ENCODE measurements at places on chromosomes 1 and 21.

GRCh38 chr1:179105393-179105792 lies 23.5 kb downstream of the TOR3A start:
- peak; percentile 54 for DNase-seq

DNA sequence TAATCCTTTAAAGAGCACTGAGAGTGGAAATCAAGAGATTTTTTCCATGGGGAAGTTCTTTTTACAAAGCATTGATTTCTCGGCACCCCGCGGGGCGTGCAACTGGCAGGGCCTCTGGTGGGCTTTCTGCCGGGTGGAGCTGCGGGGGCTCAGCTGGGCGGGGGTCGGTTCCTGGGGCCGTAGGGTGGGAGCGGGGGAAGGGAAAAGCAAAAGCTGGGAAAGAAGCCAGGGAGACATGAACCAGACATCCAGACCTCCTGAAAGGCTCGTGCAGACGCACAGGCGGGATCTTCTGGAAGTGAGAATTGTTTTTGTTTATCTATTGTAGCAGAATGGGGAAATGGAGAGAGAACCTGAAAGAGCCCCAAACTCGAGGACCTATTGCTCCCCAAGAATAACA lies 235.2 kb downstream of the FAM72C start:
- no peak for DNase-seq

GRCh38 chr1:20534659-20535417 lies 17.5 kb upstream of the FAM43B start:
- no peak for DNase-seq

DNA sequence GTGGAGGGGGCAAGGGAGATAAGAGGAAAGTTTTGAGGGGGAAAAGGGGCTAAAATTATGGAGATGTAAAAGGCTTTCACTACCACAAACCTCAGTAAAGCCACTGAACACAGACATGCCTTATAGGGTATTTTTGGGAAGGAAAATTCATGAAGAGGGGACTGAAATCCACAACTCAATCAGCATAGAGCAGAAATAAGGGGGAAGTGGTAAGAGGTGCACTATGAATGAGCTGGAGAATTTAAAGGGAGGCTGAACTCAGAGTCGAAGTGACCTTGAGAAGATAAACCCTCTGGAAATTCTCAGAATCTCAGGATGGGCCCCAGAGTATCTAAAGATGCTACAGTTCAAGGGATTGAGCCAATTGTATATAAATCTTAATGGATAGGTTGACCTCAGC lies 15.3 kb downstream of the RHEX start:
- no peak for DNase-seq

- DNase-seq, result no peak
Observed at GRCh38 chr21:41180752-41181151, 12.8 kb downstream of the BACE2 start.

- DNase-seq, result no peak
Observed at GRCh38 chr1:161115132-161115711, 2.6 kb downstream of the PFDN2 start.

DNA sequence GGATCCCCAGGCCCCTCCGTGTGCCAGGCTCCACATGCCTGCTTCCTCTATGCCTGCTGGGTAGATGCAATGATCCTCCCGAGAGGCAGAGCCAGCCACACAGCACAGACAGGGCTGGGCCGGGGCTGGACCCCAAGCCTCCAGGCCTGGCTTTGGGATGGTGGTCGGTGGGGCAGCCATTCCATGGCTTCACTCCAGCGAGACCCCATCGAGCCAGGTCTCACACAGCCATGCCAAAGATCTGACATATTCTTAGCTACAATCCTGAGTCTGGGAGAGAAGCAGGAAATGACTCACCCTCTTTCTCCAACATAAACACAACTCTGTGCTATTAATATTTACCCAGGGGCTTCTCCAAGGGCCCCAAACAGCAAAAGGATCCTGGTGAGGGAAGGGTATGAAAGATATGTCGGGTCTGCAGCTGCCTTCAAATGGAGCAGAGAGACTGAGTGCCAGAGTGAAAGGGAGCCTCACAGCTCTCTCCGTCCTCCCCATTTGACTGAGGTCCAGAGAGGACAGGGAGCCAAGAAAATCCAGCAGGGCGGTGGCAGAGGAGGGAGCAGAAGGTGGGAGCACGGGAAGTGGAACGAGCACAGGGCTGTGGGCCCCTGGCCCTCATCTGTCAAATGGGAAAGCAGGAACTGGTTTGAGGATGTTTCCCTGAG lies 639.5 kb downstream of the MATN1 start:
- no peak for DNase-seq

- peak; percentile 47 for DNase-seq
Observed at GRCh38 chr1:202852163-202852904, 36.6 kb downstream of the RABIF start.

GRCh38 chr1:3656450-3657095 lies 4.3 kb downstream of the TP73 start:
- DNase-seq, result no peak

DNA sequence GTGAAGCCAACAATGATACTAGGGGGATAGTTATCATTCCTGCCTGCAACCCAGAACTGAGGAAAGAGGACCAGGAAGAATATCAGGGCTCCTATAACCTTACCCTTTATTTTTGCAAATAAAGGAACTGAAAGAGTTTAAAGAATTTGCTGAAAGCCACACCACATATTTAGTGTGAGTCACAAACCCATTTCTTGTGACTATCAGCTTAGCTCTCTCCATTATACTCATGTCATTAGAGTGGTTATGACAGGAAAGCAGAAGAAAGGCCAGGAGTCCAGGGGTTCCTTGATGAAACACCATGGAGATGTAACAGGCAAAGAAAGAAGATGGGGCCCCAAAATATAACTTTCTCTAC lies 141.1 kb upstream of the SAMSN1 start:
- DNase-seq, result no peak

DNA sequence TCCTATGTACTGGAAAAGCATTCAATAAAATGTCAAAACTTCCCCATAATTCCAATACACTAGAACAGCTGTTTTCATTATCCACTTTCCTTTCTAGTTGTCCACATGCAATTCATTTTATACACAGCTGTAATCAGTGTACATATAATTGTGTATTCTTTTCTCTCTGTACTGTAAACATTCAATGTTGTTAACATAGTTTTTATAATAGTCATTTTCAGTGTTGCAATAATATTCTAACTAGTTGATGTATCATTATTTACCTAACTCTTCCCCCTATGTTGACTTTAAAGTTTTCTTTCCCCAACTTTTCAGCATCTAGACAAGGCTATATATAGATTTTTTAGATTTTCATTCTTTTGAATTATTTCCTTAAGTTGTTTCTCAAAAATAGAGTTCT lies 44.4 kb downstream of the DIPK1A start:
- DNase-seq, result no peak

GRCh38 chr1:16092923-16093511 lies 19.6 kb upstream of the FAM131C start:
- DNase-seq, result no peak

- no peak for DNase-seq
Observed at GRCh38 chr1:168287237-168287664, 6.6 kb downstream of the TBX19 start.

GRCh38 chr1:233383984-233384383 lies 56.5 kb downstream of the MAP3K21 start:
- no peak for DNase-seq

DNA sequence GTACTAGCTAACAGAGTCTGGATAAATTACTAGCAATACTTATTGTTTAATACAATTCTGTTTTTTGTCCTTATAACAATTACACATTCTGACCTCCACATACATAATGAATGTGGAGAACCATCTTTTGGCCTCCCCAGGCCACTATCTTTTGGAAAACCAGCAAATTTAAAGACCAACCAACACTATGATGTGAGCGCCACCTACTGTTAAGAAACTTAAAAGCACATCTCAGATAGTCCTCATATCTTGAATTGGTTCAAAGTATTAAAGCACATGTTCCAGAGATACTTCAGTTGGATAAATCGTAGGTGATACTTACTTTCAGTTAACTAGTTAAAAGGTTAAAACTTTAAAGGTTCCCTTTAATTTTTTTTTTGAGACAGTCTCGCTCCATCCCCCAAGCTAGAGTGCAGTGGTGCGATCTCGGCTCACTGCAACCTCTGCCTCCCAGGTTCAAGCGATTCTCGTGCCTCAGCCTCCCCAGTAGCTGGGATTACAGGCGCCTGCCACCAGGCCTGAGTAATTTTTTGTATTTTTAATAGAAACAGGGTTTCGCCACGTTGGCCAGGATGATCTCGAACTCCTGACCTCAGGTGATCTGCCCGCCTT lies 29.3 kb upstream of the USP1 start:
- DNase-seq, result no peak

DNA sequence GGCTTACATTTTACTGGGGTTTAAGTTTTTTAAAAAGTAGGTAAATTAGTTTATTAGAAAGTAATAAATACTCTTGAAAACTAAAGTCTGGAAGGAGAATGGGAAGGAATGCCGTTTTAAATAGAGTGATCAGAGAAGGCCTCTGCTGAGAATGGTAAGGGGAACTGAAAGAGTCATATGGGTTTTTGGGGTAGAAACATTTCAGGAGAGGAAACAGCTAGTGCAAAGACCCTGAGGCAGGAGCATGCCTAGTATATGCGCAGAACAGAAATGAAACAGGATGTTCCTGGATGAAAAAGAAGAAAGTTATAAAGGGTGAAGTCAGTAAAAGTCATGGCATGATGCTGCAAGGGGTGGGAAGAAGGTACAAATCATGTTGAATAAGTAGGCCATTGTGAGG lies 38.9 kb downstream of the ZC3H11B start:
- no peak for DNase-seq

DNA sequence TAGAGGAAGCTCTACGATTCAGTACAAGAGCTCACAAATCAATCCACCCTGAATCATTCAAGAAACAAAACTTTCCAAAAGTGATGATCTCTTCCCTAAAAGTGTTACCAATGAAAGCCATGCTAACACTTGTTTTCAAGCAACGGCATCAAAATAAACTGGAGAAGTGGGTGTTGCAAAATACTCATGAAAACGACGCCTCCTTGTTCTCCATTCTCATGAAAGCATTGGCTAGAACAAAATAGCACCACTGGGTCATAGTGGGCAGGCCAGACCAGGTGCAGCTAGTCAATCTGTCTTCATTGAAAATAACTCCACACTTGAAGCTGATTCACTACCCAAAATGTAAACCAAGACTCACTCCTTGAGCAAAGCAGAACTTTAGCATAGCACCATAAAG lies 4.3 kb downstream of the TIAM1 start:
- no peak for DNase-seq

GRCh38 chr1:243261390-243261789 lies 5.5 kb downstream of the SDCCAG8 start:
- DNase-seq, result no peak

DNA sequence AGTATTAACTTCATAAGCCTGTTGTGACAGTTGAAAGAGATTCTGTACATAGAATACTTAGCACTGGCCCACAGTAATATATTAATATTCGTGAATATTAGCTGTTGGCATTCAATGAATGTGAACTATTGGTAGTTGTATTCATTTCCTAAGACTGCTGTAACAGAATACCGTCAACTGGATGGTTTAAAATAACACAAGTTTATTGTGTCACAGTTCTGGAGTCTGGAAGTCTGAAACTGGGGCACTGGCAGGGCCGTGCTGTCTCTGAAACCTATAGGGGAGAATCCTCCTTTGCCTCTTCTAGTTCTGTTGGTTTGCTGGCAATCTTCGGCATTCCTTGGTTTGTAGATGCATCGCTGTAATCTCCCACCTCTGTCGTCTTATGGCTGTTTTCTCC lies 47.5 kb downstream of the OLFML3 start:
- DNase-seq, result no peak

DNA sequence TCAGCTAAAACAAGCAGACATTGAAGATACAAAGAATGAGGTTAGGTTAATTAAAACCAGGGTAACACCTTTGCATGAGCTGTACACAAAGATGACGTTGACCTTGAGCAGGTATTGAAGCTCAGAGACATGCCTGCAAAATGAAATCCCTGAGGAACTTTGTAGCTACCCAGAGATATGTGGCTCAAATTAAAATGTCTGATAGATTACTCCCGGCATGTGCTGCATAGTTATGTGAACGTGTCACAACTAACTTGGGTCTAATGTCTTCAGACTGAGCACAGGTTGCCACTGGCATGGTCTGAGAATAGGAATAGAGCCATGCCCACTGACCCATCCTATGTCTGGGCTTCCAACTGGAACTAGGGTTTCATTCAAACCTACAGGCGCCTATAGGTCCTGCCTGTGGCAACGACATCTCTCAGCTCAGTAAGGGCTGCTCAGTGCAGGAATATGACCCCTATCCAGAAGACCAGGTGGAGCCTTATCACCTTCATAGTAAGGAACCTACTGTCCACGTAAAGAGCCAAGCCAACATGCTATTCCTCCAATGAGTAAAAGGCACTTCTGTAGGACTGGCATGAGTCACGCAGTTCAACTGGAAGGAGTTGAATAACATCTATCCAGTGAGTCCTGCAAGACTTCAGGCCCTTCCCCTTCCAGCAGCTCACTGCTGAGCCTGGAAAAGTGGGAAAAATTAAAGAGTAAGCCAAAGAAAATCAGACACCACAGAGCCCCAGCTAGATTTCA lies 60.7 kb downstream of the PRKAB2 start:
- no peak for DNase-seq

DNA sequence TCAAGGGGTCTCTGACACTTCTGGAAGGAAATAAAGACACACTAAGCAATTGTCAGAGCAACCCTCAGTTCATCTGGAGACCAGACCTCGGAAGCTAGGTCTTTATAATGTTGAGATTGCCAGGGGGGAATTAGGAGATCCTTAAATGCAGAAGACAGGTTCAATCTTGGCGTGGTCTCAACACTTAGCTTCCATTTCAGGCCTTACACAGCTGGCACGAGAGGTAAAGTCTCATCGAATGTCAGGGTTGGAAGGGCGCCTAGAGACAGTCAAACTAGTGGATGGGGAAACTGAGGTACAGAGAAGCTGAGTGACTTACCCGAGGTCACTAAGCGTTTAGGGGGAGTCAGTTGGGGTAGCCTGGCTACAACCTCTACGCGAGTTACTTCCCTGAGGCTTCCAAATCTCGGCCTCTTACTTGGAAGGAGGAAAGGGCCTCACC lies 562 bp upstream of the EPB41 start:
- DNase-seq, result no peak

GRCh38 chr1:109653306-109653705 lies 2.6 kb upstream of the GSTM4 start:
- DNase-seq, result no peak

- DNase-seq, result no peak
Observed at GRCh38 chr1:33517596-33518250, 45.3 kb downstream of the ZSCAN20 start.

DNA sequence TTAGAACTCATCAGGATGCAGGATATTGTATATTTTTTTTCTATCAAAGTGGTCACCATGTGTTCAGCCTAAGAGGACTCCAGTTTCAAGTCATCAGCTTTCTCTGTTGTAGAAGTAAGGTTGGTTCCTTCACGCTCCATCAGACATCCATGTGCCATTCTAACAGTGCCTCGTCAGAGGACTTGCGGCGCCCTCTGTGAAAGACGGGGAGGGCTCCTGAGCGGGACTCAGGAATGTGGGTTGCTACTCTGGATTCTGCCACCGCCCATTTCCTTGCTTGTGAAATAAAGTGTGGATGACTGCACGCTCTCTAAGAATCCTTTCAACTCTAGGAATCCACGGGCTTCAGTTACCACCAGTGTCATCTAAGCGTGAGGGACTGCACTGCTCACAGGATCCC lies 593.5 kb downstream of the KIF26B start:
- no peak for DNase-seq

- no peak for DNase-seq
Observed at GRCh38 chr1:220828179-220828490, 41.4 kb downstream of the MTARC1 start.

GRCh38 chr1:77900687-77901293 lies 12.4 kb downstream of the NEXN start:
- no peak for DNase-seq

- no peak for DNase-seq
Observed at GRCh38 chr1:230517326-230517725, 91.2 kb upstream of the PGBD5 start.

GRCh38 chr21:25980710-25981109 lies 189.9 kb downstream of the APP start:
- no peak for DNase-seq
